HT1080 (cell line): ENCODE measurements at places on chromosomes 6 and 20.

- DNase-seq = no peak
Measured at GRCh38 chr20:11799281-11799684, 118.4 kb upstream of the BTBD3 start.

DNA sequence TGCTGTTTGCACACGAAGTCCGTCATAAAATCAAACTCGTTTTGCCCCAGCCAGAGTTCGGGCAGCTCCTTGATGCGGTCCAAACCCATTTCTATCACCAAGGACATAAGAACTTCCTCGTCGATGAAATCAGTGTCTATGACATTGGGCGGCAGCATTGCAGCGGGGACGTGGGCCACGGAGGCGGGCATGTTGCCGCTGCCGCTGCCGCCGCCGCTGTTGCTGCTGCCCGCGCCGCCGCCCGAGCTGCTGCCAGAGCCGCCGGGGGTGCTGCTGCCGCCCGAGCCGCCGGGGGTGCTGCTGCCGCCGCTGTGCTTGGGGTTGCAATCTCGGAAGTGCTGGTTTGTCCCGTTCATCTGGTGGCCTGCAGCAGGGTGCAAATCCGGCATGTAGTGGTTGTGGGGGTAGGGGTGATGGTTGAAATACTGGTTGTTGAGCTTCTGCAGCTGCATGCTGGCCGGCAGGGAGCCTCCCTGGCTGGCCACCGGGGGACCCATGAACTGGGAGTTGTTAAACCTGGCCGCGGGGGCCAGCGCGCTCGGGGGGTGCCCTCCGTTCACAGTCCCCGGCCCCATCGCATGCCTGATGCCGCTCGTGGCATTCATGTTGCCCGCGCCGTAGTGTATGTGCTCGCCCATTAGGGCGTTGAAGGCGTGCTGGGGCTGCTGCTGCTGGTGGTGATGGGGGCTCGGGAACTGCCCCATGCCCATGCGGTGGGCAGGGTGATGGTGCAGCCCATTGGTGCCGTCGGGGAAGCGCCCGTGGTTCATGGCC, 1.1 kb downstream of the CITED2 start:
- peak; percentile 45 for DNase-seq

DNA sequence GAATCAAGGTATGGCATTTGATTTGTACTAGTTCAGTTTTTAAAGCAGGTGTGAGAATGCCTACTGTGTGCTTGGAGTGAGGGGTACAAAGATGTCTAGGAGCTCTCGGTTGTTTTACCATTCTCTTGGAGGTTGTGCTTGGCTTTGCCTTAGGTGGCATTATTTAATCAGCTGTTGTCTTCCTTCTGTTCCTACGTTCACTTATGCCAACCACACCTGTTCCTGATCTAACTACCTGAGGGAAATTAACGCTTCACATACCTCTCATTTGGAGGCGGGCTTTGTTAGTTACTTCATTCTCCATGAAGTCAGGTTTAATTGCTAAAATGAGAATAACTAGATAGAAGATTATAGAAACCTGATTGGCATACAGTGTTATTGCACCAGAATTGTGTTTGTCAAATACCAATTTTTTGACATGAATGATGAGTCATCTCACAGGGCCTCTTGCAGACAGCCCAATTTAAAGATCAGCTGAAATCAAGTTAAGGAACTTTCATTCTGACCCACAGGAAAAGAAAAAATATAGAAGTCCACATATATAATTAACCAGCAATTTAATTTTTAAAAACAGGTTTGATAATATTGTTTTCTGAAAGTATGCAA, 24.8 kb upstream of the PBOV1 start:
- no peak for DNase-seq

DNA sequence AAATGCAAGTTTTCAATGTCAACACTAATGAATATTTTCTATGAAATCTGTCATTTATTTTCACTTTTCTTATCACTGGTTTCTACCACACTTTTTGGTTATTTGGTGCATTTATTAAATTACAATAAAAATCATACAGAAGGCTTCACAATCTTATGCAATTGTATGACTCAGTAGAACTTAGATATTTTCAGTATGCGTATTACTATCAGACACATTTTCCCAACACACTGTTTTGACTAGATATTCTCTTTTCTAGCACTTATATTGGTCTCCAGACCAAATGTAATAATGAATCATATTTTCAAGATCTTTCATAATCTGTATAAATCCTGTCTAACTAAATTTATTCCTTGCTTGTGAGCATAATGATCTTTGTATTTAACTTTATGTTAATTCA, 74.1 kb downstream of the FAM83B start:
- DNase-seq = no peak

GRCh38 chr6:74409447-74409846, 713.4 kb downstream of the CD109 start:
- DNase-seq = peak; percentile 37

DNA sequence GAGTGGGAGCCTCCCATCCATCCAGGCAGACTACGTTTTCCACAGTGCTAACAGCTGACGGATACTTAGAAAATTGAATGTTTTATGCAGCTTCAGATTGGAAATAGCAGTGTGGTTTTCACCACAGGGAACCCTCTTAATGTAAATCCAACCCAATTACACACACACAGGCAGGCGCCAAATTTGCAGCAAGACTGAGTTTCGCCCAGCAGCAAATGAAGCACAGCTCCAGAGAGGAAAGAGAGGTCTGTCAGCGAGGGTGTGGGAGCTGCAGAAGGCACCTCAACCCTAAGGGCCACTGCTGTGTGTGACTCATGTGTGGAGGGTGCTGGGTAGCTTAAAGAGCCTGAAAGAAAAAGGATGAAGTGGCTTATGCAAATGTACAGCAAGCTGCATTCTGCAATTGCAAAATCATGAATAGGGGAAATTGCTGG, 365.7 kb downstream of the MAFB start:
- peak; percentile 54 for DNase-seq

GRCh38 chr20:16803965-16804792, 56.0 kb downstream of the OTOR start:
- DNase-seq = peak; percentile 39

DNA sequence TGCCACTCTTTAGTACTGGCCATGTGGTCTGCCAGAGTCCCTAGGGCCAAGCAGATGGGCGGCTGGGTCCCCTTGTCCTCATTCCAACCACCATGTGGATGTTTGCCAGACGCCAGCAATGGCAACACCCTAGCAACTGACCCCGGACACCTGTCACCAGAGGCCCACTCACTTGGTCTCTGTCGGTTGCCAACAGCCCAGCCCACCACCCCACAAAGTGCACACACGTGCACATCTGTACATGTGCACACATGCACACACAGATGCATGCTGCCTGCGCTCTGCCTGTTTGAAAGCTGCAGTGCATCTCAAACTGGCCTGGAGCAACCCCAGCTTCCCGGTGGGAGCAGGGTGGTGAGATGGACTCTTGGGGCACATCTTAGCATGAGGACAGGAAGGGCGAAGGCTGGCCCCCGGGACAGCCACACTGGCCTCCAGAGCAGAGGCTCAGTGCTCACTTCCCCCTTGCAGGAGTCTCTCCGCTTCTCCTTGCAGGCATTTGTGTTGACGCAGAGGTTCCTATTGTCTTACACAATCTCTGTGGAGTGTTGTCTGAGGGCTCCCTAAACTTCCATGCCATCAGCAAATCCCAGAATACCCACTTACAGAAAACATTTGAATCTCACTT, 54.0 kb downstream of the PSMG4 start:
- no peak for DNase-seq

- DNase-seq = no peak
Measured at GRCh38 chr6:53441035-53441493, 92.3 kb upstream of the ELOVL5 start.

DNA sequence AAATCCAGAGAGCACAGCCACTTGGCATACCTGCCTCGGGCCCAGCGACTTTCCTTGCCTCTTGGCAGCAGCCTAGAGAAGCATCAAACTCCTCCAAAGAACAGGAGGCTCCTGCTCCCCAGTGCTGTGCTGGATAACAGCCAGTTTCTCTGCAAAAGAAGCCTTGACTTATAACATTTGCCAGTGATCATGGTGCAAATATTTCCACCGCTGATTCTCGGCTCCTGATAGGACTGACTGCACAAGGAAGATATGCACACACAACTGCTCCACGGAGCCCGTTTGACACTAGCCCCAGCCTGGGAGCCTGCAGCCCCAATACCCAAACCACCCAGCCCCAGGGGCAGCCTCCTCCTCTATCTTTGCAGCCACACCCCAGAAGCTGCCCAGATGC, 17.5 kb downstream of the ACSS1 start:
- DNase-seq = no peak

- peak; percentile 63 for DNase-seq
Measured at GRCh38 chr6:131694832-131695426, 6.3 kb downstream of the OR2A4 start.

- peak; percentile 35 for DNase-seq
Measured at GRCh38 chr6:168370310-168370991, 50.9 kb upstream of the DACT2 start.

- DNase-seq = no peak
Measured at GRCh38 chr6:103798166-103798565, 1061.6 kb downstream of the HACE1 start.

DNA sequence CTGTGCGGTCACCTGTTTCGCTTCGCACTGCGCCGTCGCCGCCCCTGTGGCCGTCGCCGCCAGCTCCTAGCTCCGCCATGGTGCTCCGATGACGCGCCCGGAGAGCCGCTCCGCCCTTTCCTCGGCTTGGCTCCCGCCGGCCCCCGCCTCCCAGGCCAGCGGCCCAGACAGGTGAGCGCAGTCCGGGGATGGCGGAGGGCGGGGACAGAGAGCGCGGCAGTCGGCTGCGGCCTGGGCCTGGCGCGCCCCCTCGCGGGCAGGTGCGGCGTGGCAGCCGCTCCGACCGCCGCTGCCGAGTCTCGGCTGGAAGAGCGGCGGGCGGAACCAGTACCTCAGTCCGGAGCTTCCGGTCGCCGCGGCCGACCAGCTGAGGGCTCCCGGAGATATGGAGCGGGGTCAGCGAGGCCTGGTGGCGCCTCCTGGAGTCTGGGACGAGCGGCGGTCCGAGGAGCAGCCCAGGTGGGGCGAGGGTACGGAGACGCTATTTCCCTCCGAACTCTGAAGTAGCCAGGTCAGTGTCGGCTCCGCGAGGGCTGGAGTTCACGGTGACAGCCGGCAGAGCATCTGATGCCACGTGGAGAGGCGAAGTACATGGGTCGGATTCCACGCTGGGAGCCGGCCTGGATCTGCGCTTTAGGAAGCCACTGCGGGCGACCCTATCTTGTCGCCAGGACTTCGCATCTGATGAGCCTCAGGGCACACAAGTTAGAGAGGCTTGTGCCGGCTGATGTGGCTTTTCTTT, at the start of gene MAP7:
TSS of gene MAP7 (minus strand) at position 93 of the 742 bp plus-strand sequence. CDS start at position 79, 14 bp downstream.
- peak; percentile 30 for DNase-seq

DNA sequence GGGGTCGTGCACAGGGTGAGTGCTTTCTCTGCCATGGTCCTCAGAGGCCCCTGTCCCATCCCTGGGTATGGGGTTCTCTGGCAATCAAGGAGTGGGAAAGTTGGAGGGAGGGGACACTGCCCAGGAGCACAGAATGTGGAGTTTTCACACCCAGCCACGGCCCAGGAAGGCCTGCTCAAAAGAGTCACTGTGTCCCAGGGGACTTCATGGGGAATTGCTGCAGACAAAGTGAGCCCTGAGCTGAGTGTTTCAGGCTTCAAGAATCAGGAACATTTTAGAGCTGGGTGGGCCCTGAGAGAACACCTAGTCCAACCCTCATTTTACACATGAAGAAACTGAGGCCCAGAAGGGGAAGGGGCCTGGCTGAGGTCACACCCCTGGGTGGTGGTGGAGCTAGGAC, 5.7 kb downstream of the MAPK13 start:
- no peak for DNase-seq

GRCh38 chr6:7777074-7777473, 51.2 kb downstream of the BMP6 start:
- DNase-seq = no peak

- no peak for DNase-seq
Measured at GRCh38 chr6:168031411-168031971, 34.0 kb downstream of the KIF25 start.

GRCh38 chr6:16803294-16804200, 42.3 kb upstream of the ATXN1 start:
- no peak for DNase-seq

GRCh38 chr20:48760403-48760983, 67.3 kb downstream of the PREX1 start:
- DNase-seq = peak; percentile 90

DNA sequence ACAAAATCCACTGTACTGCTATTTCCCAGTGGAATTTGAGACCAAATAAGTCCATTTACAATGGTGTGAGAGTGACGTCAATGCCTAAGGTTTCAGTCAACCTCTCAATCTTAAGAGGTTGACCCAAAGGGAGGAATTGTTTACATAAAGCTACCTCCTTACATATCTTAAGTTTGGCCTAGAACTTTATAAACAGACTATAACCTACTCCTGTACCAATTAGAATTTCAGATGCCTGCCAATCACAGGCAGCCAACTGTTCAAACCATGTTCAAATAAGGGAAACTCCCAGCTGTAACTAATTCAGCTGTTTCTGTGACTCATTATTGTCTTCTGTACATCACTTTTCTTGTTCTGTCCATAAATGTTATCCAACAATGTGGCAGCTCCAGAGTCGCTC, 14.5 kb downstream of the LGSN start:
- DNase-seq = no peak

GRCh38 chr6:7998103-7998725, 66.0 kb downstream of the BLOC1S5 start:
- DNase-seq = no peak

GRCh38 chr6:390914-391558, 516 bp upstream of the IRF4 start:
- DNase-seq = no peak

DNA sequence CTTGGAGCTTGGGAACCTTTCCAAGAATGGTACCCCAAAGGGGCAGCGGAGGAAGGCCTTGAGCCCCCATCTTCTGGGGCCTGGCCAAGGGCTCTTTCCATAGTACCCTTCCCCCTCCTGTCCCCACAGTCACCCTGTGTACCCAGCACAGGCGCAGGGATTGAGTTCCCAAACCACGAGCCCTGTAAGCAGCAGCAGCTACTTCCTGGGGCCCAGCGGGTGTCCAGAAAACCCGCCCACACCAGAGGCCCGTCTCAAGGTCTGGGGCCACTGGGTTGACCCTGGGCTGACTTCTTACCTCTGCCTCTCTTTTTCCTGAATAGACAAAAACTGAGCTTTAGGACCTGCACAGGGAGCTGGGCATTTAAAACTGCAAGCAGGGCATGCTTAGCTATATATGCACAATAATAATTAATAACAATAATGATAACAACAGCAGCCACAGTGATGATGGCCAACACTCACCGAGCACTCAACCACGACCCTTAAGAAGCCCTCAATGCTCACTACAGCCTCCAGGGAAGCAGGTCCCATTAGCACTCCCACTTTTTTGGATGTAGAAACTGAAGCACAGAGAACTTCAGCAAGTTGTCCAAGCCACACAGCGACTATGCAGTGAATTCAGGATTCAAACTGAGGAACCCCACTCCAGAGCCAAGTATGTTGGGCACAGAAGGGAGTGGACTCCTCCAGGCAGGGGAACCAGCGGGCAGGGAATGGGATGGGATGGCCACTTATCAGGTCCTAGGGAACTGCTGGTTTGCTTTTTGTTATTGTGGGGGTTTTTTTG, 14.5 kb downstream of the NOL4L start:
- DNase-seq = no peak

- peak; percentile 33 for DNase-seq
Measured at GRCh38 chr6:47817749-47818148, 35.9 kb downstream of the OPN5 start.

- DNase-seq = no peak
Measured at GRCh38 chr6:4560221-4561077, 215.8 kb upstream of the CDYL start.

GRCh38 chr6:106194949-106195921, 109.1 kb downstream of the PRDM1 start:
- DNase-seq = peak; percentile 49

- no peak for DNase-seq
Measured at GRCh38 chr6:51854876-51855275, 232.5 kb downstream of the PKHD1 start.

- no peak for DNase-seq
Measured at GRCh38 chr6:169220068-169220964, 33.3 kb downstream of the THBS2 start.
